ENCODE measurements at places on chromosomes 1 and 21.

- no peak for DNase-seq
These were observed 17.8 kb upstream of the FAM131C start for GRCh38 chr1:16091296-16091695.

DNA sequence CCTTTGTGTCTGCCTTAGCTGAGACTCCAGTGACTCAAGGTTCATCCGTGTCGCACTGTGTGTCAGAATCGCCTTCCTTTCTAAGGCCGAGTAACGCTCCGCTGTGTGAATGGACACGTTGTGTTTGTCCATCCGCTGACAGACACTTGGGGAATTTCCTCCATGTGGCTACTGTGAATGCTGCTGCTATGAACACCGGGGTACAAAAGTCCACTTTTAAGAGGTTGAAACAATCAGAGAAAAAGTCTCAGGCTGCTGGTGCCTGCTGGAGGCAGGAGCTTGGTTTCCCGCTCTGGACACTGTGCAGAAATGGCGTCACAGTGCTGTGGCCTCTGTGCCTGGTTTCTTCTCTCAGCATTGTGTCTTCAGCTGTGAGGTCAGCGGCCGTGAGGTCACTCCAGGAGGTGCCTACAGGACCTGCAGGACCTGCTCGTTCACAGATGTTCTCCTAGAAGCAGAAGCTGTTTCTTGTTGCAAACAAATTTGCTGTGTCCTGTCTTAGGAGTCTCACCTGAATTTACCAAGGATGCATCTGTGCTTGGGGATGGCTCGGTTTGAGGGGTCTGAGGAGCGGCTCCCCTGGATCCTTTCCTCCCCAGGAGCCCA is 34.2 kb downstream of the KRTAP10-1 start:
- DNase-seq = no peak

- no peak for DNase-seq
These were observed 9.1 kb upstream of the THEM5 start for GRCh38 chr1:151862604-151863003.

- no peak for DNase-seq
These were observed 40.1 kb downstream of the SYT6 start for GRCh38 chr1:114113411-114114184.

GRCh38 chr1:79105500-79105899 is 99.0 kb upstream of the ADGRL4 start:
- DNase-seq = no peak

Measured in stimulated activated CD4-positive, alpha-beta T cell treated with anti-CD3 and anti-CD28 coated beads, Interleukin-4, amount 100 ng/mL, for 1 hour (primary cell).